IMR-90 (cell line): ENCODE measurements at places on chromosomes 16 and 17. TPM values are rescaled to one million over a fixed set of nuclear protein-coding genes. Genes with fewer than 3 reads are reported as not detected.
A peak's percentile ranks its signal among the peaks of the same experiment; 100 is the strongest.

- DNase-seq, result peak; percentile 20
Observed at GRCh38 chr17:47618410-47618809, 31.3 kb upstream of the KPNB1 start.

GRCh38 chr16:76653390-76654026 lies 376.3 kb downstream of the CNTNAP4 start:
- DNase-seq, result peak; percentile 28

USP43 gene
- total RNA-seq, result not detected in 2 replicates

DNA sequence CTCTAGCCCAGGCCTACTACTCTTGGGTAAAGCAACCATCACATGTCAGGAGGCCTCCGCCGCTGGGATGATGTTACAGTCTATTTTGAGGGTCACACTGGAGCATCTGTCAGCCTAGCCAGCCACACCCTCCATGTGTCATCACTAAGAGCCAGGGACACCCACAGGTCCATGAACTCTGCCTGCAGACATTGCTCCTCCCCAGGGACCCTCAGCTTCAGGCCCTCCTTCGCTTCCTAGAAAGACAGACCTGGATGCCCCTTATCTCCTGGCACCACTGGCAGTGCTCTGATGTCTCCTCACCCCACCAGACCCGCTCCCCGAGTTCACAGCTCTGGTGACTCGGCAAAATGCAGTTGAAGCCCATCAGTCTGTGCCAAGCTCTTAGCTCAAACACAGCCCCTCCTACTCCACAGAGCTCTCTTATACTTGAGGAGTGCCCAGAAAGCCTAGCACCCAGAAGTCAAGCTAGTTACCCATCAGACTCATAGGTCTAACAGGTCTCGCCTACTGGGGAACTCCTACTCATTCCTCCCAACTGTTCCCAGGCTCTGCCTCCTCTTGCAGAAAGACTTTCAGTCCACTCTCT lies 5.9 kb downstream of the RANBP10 start:
- DNase-seq, result no peak

DNA sequence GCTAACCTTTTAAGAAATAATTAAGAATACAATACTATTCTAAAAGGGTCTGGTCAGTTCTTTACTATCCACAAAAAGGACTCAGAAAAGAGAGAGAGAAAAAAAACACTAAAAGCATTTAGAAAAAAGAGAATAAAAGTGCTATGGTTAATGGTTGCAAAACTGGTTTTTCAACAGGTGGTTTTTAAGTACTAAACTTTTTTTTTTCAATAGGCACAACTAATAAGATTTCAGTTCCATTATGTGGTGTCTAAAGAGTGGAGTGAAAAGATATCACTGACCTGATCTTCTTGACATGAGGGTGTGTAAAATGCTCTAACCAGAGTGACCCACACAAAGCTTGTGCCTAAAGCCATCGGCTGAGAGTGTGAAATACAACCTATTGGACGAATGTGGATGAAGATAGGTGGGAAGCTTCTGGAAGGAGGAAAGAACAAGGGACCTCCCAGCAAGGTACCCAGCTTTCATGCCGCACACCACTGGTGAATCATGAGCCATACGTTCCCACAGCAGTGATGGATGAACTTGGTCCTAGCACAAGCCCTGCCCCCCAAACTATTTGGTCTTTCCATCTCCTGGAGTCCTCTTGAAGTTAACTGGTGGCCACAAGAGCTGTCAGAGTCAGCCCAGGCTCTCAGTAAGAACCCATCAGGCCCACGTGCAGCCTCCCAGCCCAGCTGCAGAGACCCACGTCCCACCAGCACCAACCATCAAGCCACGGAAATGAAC lies 103.0 kb downstream of the ZFHX3 start:
- no peak for DNase-seq

DNA sequence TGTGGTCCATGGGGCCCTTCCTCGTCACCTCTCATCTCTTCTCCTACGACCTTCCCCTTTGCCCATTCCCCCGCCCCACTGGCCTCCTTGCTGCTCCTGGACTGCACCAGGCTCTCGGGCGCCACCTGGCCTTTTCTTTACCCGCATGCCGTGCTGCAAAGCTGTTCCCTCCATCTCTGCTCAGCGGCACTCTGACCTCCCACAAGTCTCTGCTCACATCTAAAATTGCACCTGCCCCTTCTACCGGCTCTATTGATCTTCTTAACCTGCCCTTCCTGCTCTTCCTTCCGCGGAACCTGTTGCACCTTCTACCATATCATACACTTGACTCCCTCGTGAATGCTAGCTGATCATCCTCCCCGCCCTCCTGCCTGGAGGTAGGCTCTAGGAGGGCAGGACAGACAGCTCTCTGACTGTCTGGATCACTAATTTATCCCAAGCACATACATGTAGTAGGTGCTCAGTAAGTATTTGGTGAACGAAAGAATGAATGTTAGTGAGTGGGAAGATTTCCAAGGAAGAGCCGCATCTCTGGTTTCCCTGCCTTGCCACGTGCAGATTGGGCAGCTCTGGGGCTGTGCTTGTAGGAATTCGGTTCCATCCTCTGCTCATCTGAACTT lies 17.3 kb downstream of the DNAH17 start:
- no peak for DNase-seq

DNA sequence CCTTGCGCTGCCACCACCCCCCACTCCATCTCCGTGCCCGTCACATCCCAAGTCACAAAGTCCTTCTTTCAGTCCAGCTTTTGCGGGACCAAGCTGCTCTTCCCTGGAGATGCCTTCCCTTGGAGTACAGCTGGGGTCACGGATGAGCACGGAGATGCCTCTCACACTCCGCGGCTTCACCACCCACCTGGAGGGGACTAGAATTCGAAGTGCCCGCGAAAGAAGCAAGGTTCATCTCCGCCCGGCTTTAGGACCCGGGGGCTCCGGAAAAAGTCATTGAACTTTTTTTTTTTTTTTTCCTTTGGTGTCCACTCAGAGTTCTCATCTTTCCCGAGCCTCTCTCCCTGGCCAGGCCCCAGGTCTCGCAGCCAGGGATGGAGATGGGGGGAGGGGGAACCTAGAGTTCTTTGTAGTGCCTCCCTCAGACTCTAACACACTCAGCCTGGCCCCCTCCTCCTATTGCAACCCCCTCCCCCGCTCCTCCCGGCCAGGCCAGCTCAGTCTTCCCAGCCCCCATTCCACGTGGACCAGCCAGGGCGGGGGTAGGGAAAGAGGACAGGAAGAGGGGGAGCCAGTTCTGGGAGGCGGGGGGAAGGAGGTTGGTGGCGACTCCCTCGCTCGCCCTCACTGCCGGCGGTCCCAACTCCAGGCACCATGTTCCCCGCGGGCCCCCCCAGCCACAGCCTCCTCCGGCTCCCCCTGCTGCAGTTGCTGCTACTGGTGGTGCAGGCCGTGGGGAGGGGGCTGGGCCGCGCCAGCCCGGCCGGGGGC lies at the start of gene FKBP10:
TSS of gene FKBP10 (plus strand) at position 624 of the 771 bp plus-strand sequence. CDS start at position 655, 31 bp downstream.
- DNase-seq, result peak; percentile 92

DNA sequence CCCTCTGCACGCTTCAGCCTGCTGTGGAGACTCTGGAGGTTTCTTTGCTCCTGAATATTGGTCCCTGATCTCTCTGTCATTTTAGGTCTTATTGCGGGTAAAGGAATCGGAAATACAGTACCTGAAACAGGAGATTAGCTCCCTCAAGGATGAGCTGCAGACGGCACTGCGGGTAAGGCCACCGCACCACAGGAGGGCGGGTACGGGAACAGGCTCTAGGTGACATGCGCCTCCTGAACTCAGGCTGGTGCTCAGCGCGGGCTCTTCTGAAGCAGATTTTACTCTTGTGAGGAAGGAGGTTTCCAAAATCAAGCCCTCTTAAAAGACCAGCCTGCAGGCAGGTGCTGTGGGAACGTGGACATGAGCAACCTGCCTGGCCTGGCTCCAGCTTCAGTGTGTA lies 29.8 kb downstream of the PLD6 start:
- DNase-seq, result no peak

GRCh38 chr17:2926019-2926650 lies 129.9 kb downstream of the RAP1GAP2 start:
- DNase-seq, result peak; percentile 57

DNA sequence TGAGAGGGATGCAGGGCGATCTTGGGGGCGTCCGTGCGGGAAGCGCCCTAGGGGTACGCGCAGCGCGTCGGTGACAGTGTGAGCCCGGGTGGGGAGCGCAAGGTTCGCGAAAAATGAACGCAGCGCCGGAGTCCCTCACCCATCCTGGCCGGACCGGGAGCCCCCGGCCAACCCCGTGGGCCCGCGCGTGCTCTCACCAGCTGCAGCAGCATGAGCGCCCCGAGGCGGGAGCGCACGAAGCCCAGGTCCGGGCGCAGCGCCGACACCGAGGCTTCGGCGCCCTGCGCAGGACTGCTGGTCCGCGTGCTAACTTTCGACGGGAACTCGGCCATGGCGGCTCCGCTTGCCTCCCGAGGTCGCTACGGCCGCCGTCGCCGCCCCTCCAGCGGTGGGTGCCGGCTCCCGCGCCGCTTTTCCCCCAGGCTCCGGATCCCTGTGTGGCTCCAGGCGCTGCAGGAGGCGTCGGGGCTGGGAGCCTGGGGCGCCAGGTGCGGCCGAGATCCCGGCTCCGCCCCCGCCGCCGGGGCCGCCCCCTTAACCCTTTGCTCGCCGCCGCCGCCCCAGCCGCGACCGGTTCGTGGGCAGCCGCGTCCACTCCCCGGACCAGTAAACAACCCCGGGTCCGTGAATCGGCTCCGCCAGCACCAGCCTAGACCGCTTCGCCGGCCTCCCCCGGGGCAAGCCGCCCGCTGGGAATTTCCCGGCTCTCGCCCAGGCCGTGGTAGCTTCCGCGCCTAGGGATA lies at the start of gene PLLP:
TSS of gene PLLP (minus strand) at position 464 of the 743 bp plus-strand sequence. CDS start at position 332, 132 bp downstream.
- peak; percentile 8 for DNase-seq

GRCh38 chr17:16398270-16399267 lies 16.8 kb upstream of the TRPV2 start:
- DNase-seq, result no peak

GRCh38 chr17:48159232-48159631 lies 51.7 kb downstream of the SNX11 start:
- DNase-seq, result no peak

HIGD1B gene
- total RNA-seq, result not detected in 2 replicates

DNA sequence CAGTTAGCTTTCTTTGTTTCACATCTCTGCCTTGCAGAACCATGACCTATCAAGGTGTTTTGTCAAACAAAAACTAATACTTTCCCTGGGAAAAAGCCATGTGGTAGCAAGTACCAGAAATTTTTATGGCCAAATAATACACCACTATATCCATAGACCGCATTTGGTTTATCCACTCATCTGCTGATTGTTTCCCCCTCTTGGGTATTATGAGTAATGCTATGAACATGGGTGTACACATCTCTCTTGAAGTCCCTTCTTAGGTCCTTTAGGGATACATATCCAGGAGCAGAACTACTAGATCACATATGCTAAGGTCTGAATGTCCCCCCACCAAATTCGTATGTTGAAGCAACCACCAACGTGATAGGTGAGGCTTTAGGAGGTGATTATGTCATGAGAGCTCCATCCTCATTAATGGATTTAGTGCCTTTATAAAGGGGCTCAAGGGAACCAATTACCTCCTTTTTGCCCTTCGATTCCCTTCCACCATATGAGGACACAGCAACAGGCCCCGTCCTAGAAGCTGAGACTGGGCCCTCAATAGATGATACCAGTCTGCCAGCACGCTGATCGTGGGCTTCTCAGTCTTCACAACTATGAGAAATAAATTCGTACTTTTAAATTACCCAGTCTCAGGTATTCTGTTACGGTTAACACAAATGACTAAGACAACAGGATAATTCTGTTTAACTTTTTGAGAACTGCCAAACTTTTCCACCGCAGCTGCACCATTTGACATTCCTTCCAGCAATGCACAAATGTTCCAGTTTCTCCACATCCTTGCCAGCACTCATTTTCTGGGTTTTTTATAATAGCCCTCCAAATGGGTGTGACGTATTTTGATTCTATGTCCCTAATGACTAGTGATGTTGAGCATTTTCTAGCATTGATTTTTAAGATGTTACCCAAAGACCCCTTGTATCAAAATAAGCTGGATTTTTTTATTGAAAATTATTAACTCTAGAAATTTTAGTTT lies 30.0 kb downstream of the SIAH1 start:
- DNase-seq, result no peak

GRCh38 chr17:39596543-39597267 lies 11.0 kb downstream of the NEUROD2 start:
- DNase-seq, result no peak

- DNase-seq, result no peak
Observed at GRCh38 chr16:11414815-11415775, 69.8 kb downstream of the RMI2 start.

GNGT2 gene
- 0.18 and 0.56 TPM in 2 replicates for total RNA-seq

NECAB2 gene
- under 0.01 TPM in 1 of 2 replicates, not detected in the other for total RNA-seq

DNA sequence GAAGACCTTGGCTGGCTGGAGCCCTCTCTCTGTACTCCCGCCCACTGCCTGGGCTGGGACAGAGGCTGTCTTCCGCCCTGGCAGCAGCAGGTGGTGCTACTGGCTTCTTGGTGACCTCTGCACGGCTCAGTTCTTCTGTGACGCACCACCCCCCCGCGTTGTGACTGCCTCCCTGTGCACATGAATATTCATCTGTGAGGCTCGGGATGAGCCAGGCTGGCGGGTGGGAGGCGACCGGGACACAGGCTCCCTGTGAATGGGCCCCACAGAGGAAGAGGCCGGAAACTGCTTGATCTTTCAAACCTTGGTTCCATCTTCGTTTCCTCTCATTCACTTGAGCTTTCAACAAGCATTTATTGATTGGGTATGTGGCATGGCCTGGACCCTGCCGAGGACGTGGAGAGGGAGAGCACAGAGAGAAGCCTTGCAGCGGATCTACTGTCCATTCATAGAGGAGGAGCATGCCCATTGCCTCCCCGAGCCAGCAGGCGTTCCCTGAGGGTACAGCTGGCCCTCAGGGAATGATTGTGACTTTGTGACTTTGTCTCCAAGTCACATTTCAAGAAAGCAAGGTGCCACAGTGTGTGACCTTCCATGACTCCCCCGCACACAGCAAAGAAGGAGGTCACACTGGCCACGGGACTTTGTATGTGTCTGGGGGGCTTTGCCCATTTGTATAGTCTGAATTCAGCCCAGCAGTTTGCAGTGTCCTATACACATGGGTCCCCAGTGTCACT lies 45.0 kb downstream of the B9D1 start:
- peak; percentile 80 for DNase-seq

GRCh38 chr16:77172951-77173350 lies 18.0 kb upstream of the MON1B start:
- no peak for DNase-seq

- no peak for DNase-seq
Observed at GRCh38 chr16:52515068-52515671, 31.8 kb downstream of the TOX3 start.

GRCh38 chr17:77973953-77974352 lies 15.4 kb downstream of the TNRC6C start:
- DNase-seq, result no peak

C16orf86 gene
- total RNA-seq, result 0.28 and 0.54 TPM in 2 replicates

GRCh38 chr17:63929860-63930766 lies 2.0 kb downstream of the CD79B start:
- no peak for DNase-seq

NEK8 gene
- 3.1 and 5.2 TPM in 2 replicates for total RNA-seq

DNA sequence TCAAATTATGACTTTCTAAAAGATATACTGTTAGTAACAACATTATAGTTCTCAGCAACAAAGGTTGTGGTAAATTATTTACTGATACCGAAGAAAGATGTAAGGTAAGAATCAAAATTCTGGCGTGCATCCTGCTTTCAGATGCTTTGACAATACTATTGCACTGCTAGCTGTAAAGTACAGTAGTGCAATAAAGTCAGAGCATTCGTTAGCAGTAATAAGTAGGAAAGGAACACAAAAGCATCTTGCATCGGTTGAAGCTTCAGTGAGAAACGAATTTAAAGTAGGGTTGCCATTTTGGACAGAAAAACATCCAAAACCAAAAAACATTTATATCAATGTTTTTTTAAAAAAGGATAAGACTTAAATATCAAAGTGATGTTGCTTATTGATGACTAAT lies 4.0 kb downstream of the SKA2 start:
- DNase-seq, result peak; percentile 6

IKZF3 gene
- not detected in 2 replicates for total RNA-seq

GRCh38 chr17:22142091-22142490 lies 449.8 kb downstream of the KCNJ18 start:
- no peak for DNase-seq

DHRS7C gene
- not detected in 2 replicates for total RNA-seq

TBC1D26 gene
- total RNA-seq, result not detected in 2 replicates
